ENCODE measurements at places on chromosomes 12 and 14.
A peak's percentile ranks its signal among the peaks of the same experiment; 100 is the strongest.

- DNase-seq, result peak; percentile 57
Measured at GRCh38 chr12:11879306-11879705, 191.4 kb upstream of the BCL2L14 start.

DNA sequence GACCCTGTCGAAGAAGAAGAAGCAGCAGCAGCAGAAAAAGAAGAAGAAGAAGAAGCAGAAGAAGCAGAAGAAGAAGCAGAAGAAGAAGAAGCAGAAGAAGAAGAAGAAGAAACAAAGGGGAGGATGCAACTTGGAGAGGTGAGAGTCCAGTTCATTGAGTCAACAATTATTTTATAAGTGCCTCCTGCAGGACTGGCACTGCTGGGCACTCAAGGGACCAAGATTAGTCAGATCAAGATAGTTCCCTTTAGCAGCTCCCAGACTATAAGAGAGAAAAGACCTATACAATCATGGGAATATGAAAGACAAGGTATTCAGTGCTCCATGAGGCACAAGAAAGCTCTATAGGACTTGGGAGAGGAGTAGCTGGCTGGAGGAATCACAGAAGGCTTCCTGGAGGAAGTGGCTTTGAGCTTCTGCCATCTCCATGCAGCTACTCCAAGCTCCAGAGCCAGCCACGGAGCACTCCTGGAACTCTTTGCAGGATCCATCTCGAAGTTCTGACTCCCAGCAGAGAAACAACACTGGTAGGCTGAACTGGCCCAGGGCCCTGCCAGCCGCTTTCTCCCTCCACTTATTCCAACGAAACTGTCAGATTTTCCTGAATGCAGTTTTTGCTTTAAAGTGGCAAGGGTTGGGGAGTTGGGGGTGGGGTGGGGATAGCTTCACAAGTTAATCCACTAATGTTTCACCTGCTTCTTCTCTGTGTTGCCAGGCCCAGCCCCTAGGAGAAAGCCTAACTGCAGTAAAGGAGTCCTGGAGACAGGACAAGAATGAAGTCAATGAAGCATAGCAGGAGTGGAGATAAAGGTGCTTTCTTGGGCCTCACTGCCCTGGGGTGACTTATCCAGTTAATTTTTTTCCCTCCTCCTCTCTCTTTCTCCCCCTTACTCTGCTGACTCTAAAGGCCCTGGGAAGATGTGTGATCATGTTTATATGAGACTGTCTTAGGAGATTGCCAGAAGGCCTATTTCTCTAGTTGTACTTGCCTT lies 140.1 kb upstream of the PARP11 start:
- DNase-seq, result no peak

- no peak for DNase-seq
Measured at GRCh38 chr14:60760209-60760608, 25.6 kb downstream of the MNAT1 start.

- DNase-seq, result peak; percentile 99
Measured at GRCh38 chr12:105523164-105524057, 192.9 kb downstream of the C12orf75 start.

- no peak for DNase-seq
Measured at GRCh38 chr12:123912415-123913380, 59.9 kb downstream of the CCDC92 start.

- no peak for DNase-seq
Measured at GRCh38 chr12:28231248-28231647, 41.0 kb downstream of the CCDC91 start.

- DNase-seq, result no peak
Measured at GRCh38 chr14:78631551-78631950, 461.4 kb downstream of the NRXN3 start.

DNA sequence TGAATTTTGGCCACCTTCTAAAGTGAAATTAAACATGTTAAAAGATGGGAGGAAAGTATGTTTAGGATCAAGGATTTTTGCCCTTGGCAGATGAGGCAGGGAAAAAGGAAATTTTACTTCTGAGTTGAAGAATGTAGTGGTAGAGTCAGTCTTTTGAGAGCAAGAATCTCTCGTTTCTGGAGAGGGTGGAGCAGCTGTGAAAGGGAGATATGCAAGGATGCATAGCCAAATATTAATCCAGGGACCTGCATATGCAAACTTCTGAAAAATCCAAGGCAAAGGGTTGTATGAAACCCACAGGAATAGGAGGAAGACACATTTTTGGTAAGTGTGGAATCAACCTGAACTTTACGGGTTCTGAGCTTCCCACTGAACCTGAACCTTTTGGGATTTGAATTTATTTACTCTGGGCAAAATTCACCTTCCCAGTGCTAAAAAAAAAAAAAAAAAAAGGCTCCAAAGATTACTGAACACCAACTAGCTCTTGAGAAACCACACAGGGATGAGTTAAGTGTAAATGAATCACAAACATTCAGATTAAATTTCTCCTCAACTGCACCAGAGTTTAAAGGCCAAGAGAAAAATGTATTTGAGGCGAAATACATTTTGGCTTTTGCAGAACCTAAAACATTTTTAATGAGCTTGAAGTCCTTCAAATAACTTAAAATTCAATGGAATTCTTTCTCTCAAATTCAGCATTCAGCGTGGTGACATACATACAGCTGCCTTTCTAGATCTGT lies 187.1 kb upstream of the CDKN3 start:
- peak; percentile 71 for DNase-seq

GRCh38 chr12:25965682-25966081 lies 7.2 kb downstream of the RASSF8 start:
- DNase-seq, result no peak

DNA sequence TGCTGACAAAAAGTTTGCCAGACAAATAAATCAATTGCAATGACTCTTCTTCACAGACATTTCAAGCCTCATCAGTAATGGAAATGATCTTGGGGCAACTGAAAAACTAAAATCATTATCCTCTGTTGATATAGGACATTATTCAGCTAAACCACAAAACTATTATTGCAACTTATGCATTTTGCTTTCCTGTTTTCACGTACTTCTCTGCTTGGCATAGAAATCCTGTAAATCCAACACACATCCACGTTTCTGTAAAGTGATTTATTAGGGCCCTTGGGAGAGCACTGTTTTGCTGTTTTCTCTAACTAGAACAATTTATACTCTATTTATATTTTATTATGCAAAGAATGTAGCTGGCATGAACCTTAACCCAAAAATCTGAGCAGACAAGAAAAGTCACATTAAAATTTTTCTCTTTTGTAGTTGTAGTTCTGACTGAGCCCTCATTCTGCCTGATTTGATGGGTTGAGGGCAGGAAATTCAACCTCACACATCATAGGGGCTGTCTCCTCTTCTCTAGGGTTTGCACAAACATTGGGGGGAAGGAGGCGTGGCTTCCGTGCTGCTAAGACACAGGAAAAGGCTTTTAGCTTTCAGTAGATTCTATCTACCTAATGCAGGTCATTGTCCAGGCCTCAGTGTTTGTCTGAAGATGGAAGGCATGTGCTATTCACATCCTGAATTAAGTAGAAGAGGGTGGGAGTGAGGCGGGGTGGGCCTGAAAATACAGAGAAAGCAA lies 11.5 kb upstream of the NUP107 start:
- DNase-seq, result peak; percentile 19

DNA sequence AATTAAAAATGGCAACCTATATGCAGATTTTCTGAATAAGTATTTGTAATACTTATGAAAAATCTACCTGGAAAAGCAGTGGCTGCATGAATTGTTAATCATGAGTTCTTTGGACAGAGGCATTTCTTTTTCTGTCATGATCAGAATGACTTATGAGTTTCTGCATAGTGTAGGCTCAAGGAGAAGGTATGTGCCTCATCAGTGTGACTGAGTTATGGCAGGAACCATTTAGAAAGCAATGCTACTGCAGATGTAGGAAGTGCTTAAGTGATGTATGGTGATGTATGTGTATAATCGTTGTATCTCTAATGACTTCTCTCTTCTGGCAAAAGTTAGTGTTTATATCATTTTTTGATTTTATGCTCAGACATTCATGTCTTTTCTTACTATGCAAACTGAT lies 816.4 kb upstream of the FBXO33 start:
- DNase-seq, result no peak

DNA sequence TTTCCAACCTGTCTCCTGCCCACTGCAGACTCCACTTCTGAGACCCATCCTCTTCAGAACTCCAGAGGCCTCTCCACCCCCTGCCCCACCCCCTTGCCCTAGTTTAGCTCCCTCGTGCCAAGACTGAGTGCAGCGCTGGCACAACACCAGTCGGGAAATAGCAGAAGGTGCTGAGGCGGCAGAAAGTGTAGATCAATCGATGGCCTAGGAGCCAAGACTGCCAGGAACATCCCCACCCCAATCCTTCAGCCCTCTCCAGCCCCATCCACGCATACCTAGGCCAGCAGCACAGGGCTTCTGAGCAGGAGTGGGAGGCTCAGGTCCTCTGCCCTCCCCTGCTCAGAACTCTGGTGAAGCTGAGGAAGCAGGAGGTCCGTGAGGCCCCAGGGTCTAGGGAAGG lies 1.1 kb downstream of the CPNE6 start:
- no peak for DNase-seq

- DNase-seq, result no peak
Measured at GRCh38 chr12:108253540-108253939, 85.6 kb downstream of the CMKLR1 start.

DNA sequence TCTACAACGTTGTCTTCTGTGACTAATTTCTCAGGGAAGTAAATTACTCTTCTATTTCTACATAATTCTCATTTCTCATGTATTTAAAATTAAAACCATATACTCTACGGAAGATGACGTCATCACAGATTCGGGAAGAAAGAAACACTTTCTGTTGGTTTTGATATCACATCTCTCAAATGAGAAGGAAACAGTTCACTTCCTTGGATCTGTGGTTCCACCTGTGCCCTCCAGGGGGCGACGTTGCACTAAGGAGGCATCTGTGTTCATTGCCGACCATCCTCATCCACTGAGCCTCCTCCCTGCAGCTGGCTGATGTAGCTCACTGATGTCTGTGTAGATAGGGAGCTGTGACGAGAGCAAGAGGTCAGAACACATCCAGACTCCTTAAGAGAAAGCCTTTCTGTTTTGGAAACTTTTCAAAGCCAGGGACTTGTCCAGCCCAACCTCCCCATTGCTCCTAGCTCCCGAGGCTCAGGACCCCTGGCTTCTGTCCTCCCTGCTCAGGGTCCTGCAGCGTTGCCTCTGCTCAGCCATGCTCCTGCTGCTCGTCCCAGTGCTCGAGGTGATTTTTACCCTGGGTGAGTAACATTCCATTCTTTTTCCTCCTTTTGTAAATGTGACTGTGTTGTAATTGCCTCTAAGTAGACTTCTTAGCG lies 172.7 kb upstream of the OR4E1 start:
- DNase-seq, result peak; percentile 1

DNA sequence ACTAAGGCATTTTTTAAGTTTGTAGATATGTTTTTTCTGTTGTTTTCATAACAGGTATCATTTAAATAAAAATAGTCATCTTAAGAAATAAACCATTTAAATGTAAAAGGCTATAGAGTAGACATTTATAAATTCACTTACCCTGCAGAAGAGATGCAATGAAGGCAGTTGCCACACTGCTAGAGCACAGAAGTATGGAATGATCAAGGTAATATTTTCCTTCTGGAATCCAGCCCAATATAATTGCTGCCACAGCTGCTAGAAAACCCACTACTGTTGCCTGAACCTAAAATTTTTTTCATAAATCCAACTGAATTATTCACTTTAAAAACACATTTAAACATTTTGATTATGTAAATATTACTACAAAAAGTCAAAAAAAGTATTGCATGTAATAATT lies 69.2 kb downstream of the SLC41A2 start:
- no peak for DNase-seq

DNA sequence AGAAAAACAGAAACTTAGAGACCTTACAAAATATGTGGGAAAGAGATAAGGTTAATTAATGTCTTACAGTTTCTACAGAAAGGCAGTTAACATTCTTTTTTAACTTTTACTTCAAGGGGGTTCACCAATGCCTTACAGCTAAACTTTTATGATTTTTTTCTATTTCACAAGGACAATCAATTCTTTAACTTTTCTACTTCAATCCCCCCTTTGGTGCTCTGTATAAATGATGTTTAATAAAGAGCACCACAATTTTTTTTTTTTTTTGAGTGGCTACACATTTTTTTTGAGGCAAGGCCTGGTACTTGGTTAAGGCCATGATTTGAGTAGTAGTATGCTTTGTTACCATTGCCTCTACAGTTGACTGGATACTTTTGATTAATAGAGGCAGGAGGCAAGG lies 279.6 kb downstream of the PRKD1 start:
- no peak for DNase-seq

DNA sequence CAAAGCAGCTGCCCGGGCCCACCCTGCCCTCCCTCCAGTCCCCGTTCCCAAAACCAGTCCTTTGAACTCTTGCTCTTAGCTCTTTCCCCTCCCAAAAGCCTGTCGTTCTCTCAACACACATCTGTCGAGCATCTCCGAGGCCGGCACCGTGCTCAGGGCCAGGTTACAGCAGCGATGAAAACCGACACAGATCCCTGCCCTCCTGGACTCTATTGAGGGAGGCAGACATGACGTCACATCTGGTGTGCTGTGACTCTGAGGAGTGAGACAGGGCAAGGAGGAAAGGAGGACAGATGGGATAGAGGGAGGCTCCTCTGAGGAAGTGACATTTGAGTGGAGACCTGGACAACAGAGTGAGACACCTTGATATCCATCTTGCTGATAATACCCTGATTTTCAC lies 34.6 kb upstream of the PWP1 start:
- no peak for DNase-seq
